NCI-H1417 treated with DMSO at 0.1 percent for 48 hours (cell line): ENCODE measurements at places on chromosomes 11 and 22.
A peak's percentile ranks its signal among the peaks of the same experiment; 100 is the strongest.

GRCh38 chr22:29147331-29147899 lies 58.3 kb upstream of the EMID1 start:
- DNase-seq: no peak

DNA sequence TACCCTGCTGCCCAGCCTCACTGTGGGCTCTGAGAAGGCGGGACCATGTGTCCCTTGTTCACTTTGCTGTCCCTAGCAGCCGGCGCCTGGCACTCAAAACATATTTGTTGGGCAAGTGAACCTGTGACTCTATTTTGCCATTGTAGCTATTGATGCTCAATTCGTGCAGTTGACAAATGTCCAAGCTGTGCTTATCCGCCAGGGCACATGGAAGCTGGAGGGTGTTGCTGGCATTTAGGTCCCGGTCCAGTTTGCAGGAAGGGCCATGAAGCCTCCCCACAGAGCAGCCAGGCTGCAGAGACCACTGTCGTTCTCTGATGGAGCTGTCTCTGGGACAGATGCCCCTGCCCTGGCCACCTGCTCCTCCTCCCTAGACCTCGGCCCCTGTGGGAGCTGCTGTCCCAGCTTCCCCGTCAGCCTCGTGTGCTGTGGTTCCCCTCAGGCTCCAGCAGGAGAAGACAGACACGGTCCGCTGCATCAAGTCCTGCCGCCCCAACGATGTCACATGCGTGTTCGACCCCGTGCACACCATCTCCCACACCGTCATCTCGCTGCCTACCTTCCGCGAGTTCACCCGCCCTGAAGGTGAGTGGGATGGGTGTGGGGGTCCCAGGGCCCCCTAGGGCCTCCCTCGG lies 71.5 kb downstream of the FBLN1 start:
- no peak for DNase-seq

DNA sequence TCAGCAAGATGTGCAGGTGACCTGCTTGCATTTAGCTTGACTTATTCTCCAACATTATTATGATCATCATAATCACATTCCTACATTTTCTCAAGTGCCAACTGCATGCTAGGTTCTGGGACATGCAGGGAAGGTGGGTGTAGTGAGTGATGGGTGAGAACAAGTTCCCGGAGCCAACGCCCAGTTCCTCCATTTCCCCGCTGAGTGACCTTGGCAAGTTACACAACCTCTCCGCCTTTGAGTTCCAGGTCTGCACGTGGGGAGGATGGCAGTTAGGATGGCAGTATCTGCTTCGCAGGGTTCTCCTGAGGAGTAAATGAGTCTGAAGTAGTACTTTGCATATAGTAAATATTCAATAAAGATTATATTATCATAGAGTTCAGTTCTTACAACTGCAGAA lies 140.3 kb downstream of the GRIK4 start:
- DNase-seq: no peak

- no peak for DNase-seq
These were observed 208.4 kb downstream of the DDX10 start for GRCh38 chr11:108873310-108873709.

GRCh38 chr22:24501301-24502005 lies 6.3 kb downstream of the UPB1 start:
- no peak for DNase-seq

DNA sequence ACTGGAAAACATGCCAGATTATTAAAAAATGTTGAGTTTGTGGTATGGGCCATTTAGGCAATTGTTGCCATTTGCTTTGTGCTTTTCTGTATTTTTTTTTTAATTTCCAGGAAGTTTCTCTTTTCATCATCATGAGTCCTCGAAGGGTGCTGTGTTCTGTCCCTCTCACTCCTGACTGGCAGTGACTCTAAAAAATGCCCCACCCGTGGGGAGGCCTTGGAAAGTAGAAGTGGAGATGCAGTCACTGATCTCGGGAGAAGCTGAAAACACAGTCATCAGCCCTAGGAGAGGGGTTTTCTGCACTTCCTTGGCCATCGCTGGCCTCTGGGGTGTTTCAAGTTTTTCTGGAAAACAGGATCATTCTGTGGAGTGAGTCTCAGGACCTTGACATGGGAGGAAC lies 98.5 kb upstream of the GRK3 start:
- DNase-seq: no peak

- DNase-seq: no peak
These were observed 38.6 kb downstream of the SHISA8 start for GRCh38 chr22:41876275-41876674.

DNA sequence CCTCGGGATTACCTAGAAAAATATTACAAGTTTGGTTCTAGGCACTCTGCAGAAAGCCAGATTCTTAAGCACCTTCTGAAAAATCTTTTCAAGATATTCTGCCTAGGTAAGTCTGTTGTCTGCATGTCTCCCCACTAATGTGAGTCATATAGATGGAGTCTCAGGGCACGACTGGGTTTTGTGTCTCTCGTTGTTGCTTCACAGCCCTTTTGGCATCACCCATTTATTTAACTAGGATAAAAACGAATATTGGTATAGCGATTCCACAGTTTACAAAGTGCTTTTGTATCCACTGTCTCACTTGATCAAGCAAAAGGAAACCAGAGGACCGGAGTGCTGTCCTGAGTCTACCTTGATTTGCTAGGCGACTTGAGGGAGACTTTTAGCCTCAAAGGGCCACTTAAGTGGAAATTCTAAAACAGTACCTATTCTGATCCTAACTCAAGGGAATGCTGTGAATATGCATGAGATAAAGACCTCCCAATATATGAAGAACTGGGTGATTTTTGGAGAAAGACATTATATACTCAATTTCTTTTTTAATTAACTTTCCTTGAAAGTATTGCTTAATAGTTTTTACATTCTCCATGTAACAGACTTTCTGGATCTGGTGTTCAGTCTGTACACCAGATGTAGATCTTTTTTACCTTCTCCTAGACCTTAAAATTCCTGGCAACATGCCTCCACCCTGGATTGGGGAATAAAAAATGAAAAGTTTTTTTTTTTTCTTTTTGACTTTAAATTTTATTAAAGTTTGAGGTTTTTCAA lies 590 bp downstream of the NNMT start:
- no peak for DNase-seq

GRCh38 chr11:77163271-77163670 lies 35.2 kb downstream of the MYO7A start:
- DNase-seq: no peak

DNA sequence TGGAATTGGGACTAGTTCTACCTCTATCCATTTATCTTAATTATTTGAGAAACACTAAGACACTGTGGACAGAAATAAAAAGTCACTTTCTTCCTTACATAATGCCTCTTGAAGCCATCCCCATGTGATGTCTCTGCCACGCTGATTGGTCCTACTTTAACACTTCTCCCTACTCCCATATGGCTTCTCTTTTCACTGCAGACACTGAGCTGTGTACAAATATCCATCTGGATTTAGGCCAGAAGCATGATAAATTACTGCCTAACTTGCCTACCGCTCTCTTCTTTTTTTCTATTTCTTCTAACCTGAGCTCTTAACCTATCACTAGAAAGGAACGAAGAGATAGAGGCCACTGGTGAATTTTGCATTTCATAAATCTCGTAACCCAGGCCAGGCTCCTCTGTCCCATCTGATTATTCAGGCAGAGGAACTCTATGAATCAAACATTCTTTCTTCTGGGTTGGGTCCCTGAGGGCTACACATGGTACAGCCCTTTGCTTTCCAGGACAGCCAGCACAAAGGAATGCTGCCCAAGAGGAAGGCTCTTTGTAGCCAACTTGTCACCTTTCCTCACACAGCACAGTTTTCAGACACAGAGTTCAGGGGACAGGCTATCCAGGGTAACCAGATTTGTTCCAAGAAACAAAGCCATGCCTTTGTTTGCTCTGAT lies 878.5 kb upstream of the LRRC4C start:
- no peak for DNase-seq

- DNase-seq: no peak
These were observed 29.1 kb downstream of the TRIM29 start for GRCh38 chr11:120108785-120109168.

DNA sequence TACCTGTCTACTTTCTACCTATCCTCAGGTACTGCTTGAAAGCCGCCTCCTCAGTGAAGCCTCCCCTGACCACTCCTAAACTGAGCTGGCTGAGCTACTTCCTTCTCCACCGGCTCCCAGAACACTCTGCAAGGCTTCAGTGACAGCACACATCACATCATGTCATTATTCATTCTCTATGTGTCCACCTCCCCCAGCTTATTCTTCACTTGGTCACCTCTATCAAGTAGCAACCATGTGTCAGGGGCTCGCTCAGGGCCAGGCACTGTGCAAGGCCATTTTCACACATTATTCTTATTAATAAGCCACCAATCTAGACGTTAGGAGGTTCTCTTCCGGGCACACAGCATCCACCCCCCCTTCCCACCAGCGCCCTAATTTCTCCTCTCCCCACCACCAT lies 3.7 kb upstream of the ELFN2 start:
- no peak for DNase-seq

DNA sequence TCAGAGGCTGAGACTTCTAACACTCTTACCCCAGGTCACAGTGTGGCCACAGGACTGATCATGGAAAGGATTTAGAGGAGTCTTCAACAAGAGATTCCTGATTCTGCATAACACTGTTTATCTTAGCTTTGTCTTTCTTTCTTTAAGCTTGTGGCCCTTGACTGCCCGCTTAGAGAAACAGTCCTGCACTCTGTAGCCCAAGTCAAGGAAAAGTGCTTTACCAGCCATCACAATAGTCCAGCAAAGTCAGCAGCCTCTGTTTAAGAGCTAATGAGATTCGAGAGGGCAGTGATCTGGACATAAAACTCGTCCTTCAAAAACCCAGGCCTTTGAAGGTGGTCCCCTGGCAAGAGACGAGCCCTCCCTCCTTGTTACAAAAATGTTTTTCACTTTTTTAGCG lies 30.0 kb downstream of the PRDM10 start:
- no peak for DNase-seq

- DNase-seq: no peak
These were observed 59.3 kb downstream of the CELSR1 start for GRCh38 chr22:46478083-46478551.

GRCh38 chr11:71447791-71448256 lies 369 bp downstream of the DHCR7 start:
- no peak for DNase-seq

DNA sequence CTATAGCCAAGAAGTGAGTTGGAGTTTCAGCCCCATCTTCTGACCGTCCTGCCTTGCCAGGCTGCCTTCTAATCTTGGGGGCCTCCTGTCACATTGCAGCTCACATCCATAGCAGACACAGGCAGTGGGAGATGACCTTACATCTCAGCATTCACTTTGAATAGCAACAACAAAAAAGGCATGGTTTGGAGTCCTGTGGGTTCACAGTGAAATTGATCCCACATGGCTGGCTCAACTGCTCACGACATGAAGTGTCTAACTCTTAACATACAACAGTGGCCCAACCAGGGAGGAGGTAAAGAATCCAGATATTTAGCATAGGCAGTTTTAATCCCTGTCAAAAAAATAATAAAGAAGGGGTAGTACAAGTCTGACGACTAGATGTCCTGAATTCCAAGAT lies 38.1 kb downstream of the DBX1 start:
- no peak for DNase-seq

DNA sequence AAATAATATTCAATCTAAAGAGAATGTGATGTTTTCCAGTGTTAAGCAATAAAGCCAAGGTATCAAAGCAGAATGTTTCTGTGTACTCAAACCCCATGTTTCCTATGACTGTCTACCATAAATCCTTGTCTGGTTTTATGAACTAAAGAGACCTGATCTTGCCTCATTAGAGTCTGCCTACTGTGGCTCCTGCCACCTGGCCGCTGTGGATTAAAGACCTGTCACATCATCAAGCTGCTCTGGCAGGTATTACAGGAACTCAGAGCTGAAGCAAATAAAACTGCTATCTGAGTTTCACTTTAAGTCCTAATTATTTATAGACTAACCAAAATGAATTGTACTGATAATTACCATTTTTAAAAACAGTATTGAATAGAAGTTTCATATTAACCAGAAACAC lies 207.8 kb upstream of the CCDC90B start:
- DNase-seq: peak; percentile 85

DNA sequence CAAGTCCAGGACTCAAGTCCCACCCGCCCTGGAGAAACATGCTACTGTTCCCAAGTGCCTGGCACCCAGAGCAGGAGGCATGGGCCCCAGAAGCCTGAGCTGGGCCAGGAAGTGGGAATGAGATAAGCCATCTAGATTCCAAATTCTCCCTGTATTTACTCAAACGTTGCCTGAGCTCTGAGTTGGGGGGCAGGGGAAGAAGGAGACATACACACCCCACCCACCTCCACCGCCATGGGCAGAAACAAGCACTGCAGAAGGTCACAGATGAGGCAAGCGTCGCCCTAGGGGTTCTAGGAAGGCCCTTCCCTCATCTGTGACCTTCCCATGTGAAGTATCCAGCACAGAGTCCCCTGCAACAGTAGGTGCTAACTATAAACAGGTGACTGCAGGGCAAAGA lies 54.0 kb downstream of the PLEKHA7 start:
- DNase-seq: no peak

- no peak for DNase-seq
These were observed 83.2 kb upstream of the TNRC6B start for GRCh38 chr22:40094485-40094884.

DNA sequence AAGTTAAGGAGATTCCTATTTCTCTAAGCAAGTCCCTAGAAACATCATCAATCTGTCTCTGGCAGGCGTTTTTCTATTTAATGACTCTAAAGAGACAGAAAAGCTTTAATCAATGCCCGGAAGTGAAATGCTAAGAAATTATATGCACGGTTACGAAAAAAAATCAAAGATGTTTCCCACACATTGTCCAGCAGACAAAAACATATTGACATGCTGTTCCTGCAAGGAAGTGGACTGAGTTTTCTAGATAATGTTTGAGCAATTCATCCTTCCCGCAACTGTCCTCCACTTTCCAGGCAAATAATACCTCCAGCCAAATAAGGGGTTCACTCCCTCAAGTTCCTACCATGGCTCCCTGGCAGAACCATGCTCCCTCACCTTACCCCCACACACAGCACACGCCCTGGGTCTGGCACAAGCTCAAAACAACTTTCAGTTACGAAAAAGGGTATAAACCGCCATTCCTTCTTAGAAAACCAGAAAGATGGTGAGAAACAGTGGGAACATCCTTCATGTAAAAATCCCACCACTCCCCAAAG lies 29.6 kb downstream of the GALNT18 start:
- DNase-seq: no peak

- no peak for DNase-seq
These were observed 2.2 kb upstream of the ZFTA start for GRCh38 chr11:63770763-63771162.

GRCh38 chr11:68065841-68066240 lies 27.0 kb downstream of the TCIRG1 start:
- DNase-seq: no peak

GRCh38 chr22:22111267-22111751 lies 128.7 kb upstream of the TOP3B start:
- no peak for DNase-seq
